IMR-90 (cell line): ENCODE measurements at places on chromosomes 6 and 20. TPM values are rescaled to one million over a fixed set of nuclear protein-coding genes. Genes with fewer than 3 reads are reported as not detected.
A peak's percentile ranks its signal among the peaks of the same experiment; 100 is the strongest.

DNA sequence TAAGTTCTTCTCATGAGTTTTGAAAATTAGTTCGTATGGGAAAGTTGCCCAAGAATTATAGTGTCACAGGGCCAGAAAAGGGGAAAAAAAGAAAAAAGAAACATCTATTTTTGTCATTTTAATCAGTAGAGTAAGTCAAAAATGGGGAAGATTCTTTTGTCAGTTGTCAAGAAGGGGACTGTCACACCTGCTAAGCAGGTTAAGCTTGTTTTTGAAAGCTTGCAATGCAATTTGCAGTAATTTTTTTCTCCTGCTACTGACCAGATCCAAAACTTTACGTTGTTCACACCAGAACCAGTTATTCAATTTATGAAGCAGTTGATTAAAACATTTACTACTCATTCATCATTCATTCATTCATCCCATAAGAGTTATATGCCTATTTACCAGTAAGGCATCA, 171.4 kb downstream of the SOX4 start:
- no peak for DNase-seq
- peaks cover 3% of the 10 kb centered on the region for H3K4me1 ChIP-seq
- peaks cover 3% of the 10 kb centered on the region; the same call in 1 of the 2 replicates for H3K36me3 ChIP-seq
- no peaks in the 10 kb centered on the region for H3K27me3 ChIP-seq
- no peak overlapping the region for H3K4me3 ChIP-seq

DNA sequence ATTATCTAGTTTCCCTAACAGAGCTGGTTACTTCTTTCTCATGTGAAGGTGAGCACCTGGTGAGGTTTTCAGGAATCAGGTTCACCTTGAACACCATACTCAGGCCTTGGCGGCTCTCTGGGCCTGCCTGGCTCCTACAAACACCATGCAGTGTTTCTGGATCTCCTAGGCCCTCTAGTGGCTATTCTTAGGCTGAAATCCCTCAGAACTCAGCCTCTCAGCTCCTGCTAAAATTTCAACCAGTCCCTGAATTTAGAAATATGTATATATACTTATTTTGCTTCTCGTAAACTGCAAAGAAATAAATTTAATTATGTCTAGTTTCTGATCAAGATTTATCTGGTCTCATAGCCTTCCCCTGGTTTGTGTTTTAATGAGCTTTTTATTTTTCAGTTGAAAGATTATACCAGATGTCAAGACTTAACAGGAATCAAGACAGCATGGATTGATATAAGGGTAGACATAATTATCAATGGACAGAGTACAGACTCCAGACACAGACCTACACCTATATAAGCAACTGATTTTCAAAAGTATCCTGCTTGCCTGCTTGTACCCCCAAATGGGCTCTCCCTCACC, 55.9 kb downstream of the ANKEF1 start:
- no peaks in the 10 kb centered on the region; the same call in 1 of the 2 replicates for H3K27me3 ChIP-seq
- H3K27ac ChIP-seq: no peak overlapping the region
- peaks cover 1% of the 10 kb centered on the region; the same call in 1 of the 2 replicates for H3K4me1 ChIP-seq
- H3K36me3 ChIP-seq: no peaks in the 10 kb centered on the region
- DNase-seq: peak; percentile 53

CFAP61 gene
- total RNA-seq: under 0.01 TPM in 1 of 2 replicates, not detected in the other

DNA sequence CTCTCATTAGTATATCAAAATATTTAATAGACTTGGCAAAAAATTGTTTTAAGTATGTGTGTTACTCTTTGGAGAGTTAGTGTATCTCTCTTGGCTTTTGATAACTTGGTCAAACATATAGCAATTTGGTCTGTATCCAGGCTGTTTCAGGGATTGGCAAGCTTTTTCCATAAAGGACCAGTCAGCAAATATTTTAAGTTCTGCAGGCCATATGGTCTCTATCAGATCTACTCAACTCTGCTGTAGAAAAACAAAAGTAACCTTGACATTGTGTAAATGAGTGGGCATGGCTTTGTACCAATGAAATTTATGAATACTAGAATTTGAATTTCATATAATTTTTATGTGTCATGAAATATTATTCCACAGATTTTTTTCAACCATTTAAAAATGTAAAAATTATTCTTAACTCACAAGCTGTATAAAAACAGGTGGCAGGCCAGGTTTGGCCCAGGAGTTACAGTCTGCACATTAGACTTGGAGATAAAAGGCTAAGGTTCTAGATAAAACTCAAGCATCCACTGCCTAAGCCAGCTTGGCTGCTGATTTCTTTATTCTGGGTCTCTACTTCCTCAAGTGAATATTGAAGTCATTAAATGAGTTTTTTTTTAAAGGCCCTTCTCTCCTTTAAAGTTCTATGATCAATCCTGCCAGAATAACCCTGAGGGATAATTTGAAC, 13.7 kb downstream of the GSTA4 start:
- H3K4me1 ChIP-seq: peaks cover 2% of the 10 kb centered on the region; the same call in 1 of the 2 replicates
- H3K4me3 ChIP-seq: no peak overlapping the region
- H3K27me3 ChIP-seq: no peaks in the 10 kb centered on the region
- H3K27ac ChIP-seq: no peak overlapping the region
- H3K36me3 ChIP-seq: peaks cover 13% of the 10 kb centered on the region

GRCh38 chr20:9397928-9398327, 116.5 kb upstream of the LAMP5 start:
- no peak overlapping the region for H3K27ac ChIP-seq
- H3K27me3 ChIP-seq: no peaks in the 10 kb centered on the region
- H3K36me3 ChIP-seq: peaks cover 16% of the 10 kb centered on the region
- DNase-seq: no peak
- no peak overlapping the region for H3K4me3 ChIP-seq
